Naive thymus-derived CD4-positive, alpha-beta T cell (primary cell): ENCODE measurements at places on chromosomes 1 and 21. TPM values are rescaled to one million over a fixed set of nuclear protein-coding genes. Genes with fewer than 3 reads are reported as not detected.

Gene CD52
- 7,628 TPM for polyA plus RNA-seq

Gene CELA3A
- not detected for polyA plus RNA-seq

Gene TRABD2B
- polyA plus RNA-seq = not detected

Gene MFAP2
- not detected for polyA plus RNA-seq

Gene PDC
- not detected for polyA plus RNA-seq

Gene PDIK1L
- polyA plus RNA-seq = 4.7 TPM

Gene SYF2
- 77.7 TPM for polyA plus RNA-seq

Gene GBP4
- 36.4 TPM for polyA plus RNA-seq

Gene FLG2
- not detected for polyA plus RNA-seq

GRCh38 chr1:186102547-186103148, 272.4 kb downstream of the TPR start:
- DNase-seq = no peak

- no peak for DNase-seq
These were observed 35.0 kb upstream of the RD3 start for GRCh38 chr1:211527006-211527405.

- no peak for DNase-seq
These were observed 234.1 kb upstream of the POGK start for GRCh38 chr1:166605137-166605536.

DNA sequence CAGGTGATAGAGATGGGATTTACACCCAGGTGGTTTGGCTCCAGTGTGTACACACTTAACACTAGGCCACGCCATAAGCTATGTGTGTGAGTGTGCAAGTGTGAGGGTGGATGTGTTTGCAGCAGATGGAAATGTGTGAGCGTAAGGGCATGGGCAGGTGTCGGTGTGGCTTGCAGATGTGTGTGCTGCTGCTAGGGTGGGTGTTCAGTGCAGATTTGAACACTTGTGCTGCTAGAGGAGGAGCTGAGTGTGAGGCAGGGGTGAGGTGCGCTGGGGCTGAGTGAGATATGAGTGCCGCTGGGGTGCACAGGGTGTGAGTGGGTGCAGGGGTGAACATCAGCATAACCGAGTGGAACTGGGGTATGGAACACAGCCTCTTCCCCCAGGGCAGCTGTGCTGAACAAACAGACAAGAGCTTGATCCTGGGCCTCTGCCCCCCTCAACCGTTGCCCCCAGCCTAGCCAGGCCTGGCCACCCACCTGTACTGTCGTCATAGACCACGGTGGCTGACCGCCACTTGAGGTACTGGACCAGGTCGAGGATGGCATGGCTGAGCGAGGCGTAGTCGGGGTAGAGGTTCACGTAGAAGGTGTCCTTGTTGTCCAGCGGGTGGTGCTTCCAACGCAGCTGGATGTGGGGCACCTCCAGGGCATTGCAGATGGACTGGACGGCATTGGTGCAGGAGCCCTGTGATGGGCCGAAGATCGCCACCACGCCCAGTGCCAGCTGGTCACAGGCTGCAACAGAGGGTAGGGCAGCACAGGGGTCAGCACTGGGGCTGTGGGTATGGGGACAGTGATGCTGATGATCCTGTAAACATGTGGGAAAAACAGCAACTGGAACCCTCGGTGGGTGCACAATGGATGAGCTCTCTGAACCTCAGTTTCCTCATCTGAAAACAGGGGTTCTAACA, 153.9 kb downstream of the GRIK3 start:
- DNase-seq = no peak

DNA sequence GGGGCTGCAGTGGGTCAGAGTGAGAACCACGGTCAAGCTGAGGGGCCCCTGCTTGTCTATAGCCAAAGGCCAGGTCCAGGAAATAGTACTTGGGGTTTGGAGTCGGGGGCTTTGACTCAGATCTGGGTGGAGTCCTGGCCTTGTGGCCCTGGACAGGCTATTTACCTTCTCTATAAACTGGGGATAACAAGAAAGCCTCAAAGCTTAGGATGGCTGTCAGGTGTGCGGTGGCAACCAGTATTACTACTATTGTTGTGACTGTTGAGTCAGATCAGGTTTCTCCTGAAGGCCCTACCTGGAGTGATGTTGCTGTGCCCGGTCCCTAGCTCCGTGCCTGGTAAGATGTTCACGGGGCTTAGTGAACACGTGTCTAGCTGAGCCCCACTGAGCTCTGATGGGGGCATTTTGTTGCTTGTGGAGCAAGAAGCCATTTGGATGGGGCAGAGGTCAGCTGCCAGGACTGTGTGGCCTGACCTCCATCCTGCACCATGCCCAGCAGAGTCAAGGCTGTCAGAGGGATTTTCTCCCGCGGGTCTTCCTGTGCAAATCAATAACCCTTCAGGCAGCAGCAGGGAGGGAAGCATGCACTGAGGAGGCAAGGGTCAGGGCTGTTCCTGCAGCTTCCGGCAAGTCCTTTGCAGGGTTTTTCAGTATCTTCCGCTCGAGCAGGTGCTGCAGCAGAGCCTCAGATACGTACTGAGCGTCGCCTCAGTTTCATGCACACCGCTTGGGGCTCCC, 170.3 kb downstream of the CAMTA1 start:
- DNase-seq = no peak

DNA sequence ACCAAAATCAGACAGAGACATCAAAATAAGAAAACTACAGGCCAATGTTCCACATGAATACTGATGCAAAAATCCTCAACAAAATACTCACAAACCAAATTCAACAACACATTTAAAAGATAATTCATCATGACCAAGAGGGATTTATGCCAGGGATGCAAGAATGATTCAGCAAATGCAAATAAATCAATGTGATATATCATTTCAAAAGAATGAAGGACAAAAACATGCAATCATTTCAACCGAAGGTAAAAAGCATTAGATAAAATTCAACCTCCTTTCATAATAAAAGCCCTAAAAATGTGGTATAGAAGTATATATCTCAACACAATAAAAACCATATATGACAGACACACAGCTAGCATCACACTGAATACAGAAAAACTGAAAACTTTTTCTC, 81.5 kb upstream of the LYPLAL1 start:
- DNase-seq = no peak

- no peak for DNase-seq
These were observed 15.4 kb downstream of the BTG2 start for GRCh38 chr1:203320591-203321272.

DNA sequence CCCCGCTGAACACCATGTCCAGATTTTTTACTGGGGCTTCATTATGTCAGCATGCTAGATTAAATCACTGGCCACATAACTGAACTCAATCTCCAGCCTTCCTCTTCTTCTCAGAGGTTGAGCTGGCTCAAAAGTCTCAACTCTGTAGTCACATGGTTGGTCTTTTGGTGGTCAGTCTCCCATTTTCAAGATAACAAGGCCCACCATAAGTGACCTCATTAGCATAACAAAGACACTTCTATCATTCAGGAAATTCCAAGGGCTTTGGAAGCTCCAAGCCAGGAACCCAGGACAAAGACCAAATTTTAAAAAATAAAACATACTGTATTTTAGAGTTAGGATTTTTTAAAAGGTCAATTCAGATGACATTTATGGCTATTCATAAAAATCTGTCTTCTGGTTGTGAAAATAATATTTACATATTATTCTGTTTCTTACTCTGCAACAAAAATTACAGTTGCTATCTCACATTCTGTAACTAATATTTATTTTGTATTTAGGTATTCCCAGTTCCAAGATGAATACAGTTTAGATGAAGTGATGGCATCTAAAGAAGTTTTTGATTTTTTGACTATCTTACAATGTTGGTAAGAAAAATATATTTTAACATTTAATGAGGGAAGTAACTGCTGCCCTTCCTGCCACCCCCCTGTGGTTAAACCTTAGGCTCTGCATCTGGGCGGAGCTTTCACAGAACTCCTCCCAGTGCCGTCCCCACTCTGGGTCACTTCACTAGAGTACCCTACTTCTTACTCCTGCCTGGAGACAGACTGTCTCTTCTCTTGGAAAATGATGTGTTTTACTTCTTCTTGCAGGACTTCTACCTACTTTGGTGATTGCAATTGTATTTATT, 49.3 kb downstream of the SCP2 start:
- no peak for DNase-seq

DNA sequence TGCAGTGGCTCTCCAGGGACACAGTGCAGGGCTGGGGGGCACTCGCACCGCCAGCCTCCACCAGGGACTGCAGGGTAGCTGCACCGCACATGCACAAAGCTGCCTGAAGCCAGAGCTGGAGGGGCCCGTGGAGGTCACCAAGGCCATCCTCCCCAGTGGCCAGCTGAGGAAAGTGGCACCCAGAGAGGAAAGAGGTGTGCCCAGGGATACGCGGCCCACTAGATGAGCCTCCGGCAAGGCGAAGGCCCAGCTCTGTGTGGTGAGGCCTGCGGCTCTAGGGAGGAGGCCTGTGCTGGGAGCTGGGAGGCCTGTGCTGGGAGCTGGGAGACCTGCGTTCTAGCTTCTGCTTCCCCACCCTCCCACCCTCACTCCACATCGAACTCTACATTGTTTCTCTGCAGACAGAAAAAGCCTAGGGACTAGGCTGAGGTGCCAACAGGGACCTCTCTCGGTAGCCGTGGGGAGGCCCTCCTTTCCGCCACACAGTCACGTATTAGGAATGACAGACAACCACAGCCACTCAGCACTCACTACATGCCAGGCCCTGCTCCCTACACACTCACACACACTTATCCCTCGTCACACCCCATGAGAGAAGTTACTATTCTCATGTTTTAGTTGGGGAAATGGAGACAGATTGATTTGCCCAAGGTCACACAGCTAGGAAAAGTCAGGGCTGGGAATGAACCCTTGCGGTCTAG, 921 bp upstream of the ASCL5 start:
- no peak for DNase-seq

DNA sequence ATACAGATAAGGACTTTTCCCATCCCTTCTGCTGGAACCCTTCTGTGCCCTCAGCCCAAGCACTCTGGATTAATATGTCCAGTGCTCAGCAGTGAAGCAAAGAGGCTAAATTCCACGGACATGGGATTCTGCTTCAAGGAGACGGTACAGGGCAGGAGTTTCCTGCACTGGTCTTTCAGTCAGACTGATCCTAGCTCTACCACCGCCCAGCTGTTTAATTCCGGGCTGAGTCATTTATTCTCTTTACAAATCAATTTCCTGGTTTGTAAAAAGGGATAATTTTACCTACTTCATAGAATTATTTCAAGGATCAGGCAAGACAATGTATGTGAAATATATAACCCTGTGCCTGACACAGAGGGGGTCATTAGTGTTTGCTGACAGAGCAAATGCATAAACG, 41.6 kb upstream of the NRDC start:
- DNase-seq = no peak

GRCh38 chr1:202966006-202966898, 805 bp downstream of the CYB5R1 start:
- no peak for DNase-seq
